ENCODE measurements at places on chromosomes 2 and 18.
A peak's percentile ranks its signal among the peaks of the same experiment; 100 is the strongest.

GRCh38 chr18:73043211-73043610, 175.4 kb upstream of the NETO1 start:
- DNase-seq = no peak

DNA sequence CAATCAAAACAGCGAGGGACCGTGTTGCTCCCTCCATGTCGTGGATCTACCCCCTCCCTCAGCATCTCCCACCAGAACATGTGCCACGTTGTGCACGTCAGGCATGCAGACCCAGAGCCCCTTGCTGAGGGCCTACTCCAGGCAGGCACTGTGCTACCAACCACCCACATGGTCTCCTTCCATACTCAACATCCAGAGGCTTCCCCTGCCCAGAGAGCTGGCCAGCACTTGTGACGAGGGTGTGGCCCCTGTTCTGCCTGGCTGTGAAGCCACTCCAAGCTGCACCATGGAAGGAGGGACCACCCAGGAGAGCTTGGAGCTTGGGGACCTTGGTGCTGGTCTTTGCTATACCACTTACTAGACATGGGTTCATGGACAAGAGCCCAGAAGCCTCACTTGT, 40.5 kb downstream of the REEP1 start:
- peak; percentile 21 for DNase-seq

GRCh38 chr2:63692002-63692606, 103.3 kb downstream of the MDH1 start:
- no peak for DNase-seq

- DNase-seq = no peak
Measured at GRCh38 chr2:199433204-199433832, 24.4 kb downstream of the SATB2 start.

DNA sequence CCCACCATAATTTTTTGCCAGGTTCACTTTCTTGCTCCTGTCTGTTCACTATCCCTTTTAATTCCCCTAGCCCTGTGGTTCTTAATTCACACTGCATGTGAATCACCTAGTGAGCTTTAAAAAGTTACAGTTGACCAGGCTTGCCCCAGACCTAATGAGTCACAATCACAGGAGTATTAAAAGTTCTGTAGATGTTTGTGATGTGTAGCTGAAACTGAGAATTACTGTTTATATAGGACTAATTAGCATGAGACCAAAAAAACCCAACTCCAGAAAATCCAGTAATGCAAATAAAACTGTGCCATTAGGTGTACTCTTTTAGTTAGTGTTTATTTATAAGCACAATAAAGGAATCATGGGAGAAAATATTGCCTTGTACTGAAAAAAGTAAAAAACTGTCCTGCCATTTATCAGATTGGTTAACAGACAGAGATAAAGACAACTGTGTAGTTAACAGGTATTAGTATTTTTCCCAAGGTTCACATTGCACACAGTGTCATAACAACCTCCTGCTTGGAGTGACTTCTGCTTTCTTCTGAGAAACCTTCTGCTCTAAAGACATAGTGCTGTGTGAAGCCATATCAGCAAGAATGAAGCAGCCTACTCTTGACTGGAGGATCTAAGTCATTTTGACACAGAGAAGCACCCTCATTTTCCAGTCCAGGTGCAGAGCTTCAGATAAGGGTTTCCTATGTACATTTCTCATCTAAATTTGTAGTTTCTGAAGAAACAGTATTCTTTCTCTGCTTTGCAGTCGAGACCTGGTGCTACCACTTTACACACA, 39.0 kb downstream of the VAPA start:
- DNase-seq = no peak

GRCh38 chr2:134665727-134666506, 52.9 kb downstream of the TMEM163 start:
- DNase-seq = no peak

DNA sequence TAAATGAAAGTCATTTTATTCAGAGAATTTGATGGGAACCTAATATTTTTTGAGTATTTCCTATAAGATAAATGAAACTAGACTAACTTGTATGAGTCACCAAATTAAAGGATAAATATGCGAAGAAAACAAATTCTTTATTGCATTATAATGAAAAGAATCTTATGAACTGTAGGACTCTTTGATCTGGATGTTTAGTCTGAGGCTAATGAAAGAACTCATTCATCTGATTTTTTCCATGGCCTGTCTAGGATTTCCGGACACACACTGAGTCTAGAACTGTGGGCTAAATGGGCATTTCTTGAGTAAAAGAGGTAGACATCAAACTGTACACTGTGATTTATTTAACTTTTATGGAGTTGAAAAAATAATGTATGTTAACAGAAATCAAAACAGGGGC, 43.0 kb downstream of the ZNF519 start:
- no peak for DNase-seq

DNA sequence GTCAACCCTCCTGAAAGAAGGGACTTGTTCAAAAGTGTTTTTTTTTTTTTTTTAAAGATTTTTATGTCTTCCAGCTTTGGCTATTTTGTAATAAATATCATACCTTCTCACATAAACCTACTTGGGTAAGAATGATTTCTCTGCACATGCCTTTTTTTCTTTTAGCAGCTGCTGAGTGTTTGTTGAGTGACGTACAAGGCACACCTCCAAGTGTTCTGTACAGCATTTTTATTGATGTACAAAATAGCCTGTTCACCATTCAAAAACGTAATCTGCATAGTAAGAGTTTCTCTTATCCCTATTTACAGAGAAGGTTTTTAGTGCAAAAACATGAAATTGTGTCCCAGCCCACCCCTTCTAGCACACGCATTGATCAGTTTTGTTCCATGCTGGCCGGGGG, 77.6 kb downstream of the MEP1B start:
- no peak for DNase-seq

GRCh38 chr2:141528990-141529389, 601.8 kb downstream of the LRP1B start:
- no peak for DNase-seq

DNA sequence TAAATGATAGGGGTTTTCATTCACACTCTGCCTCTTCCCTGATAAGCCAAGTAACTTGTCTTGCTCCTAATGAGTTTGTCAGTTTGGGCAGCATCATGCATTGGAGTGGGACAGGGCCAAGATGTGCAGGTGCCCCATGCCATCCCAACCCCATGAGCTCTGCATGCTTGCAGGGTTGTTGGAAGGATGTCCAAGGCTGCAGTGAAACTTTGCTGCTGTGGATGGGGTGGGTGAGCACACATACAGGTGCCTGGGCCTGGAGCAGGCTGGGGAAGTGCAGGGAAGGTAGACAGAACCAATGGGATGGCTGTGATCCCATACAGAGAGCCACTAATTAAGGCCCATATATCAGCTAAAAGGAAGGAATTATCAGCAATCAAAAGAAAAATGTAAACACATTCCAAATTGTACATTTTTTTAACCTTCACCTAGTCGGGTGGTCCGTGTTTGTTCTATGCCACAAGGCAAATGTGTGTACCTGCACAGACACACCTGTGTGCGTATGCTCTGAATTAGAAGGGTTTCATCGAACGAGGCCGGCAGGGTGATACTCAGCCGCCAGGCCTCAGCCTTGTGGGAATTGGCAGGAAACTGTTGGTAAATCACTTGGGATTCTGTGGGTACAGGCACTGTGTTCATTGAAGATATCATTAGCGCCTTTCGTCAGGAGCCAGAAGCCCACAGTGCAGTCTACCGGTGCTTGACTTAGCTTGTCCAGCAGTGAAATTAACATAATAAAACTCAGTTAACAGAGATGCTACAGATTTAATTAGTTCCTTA, 342.9 kb downstream of the MYCN start:
- DNase-seq = no peak

GRCh38 chr2:200243441-200243840, 63.1 kb upstream of the SPATS2L start:
- DNase-seq = no peak

- no peak for DNase-seq
Measured at GRCh38 chr2:202944816-202945215, 32.7 kb downstream of the CARF start.

DNA sequence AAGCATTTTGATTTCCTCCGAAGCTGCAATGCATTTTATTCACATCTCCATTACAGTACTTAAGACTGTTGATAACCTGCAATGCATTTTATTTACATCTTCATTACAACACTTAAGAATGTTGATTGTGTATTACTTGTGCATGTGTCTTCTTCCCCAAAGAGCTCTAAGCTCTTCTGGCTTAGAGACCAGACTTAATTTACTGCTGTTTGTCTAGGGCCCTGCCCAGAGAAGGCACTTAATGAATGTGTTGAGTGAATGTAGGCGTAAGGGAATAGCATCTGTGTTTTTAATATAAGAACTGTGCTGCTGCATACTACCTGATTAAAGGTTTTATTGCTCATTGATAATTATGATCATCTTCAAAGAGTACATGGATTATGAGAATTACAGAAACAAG, 295.6 kb downstream of the ZNF385B start:
- no peak for DNase-seq

- no peak for DNase-seq
Measured at GRCh38 chr2:170381678-170382077, 203.7 kb downstream of the MYO3B start.

DNA sequence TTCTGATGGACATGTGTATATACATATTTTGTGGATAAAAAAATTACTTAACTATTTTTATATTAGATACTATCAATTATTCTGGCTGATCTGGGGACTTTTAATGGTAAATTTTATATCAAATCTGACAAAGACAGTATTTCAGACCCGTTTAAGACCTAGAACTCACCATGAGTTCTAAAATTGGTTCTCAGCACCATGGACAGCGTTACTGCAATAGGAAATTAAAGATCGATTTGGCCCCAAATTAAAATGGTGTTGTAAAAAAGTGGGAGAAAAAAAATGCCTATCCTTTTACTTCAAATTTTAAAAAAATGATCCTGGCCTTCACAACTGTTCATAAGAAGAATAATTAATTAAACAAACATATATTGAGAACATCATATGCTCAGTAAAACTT, 919 bp upstream of the SCN2A start:
- DNase-seq = no peak

- DNase-seq = peak; percentile 78
Measured at GRCh38 chr2:130824492-130825061, 12.1 kb upstream of the ARHGEF4 start.

DNA sequence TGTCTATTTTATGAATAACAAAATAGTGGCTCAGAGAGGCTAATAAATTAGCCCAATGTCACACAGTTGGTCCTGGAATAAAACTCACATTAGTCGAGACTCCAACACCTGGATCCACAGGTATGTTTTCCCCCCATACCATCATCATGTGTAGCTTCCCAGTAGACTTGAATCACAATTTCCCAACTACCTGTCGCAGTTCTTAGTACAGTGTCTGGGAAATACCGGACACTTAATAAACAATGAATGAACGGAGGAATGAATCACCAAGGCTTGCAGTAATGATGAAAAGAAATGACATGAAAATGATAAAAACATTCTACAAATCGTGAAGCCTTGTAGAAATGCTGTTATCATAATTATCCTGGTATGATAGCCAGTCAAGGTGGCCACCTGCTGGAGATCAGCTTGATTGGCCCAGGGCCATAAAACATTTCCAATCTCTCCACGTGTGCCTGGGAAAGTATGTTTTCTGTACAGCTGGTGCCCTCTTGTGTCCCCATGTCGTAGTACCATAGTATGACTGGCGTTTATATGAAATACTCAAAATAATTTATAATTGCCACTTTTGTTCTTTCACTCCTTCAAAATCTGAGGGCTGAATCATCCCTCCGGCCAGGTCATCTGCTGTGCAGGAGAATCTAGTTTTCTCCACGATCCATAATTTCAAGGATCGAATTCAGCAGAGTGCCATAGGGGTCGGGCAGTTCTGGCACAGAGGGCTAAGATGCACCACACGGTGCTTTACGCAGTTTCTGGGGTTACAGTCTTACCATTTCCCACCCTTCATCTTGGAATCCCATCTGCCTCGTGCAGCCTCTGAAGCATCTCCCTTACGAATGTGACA, 95.4 kb downstream of the LAMA1 start:
- no peak for DNase-seq

- no peak for DNase-seq
Measured at GRCh38 chr2:73503992-73504570, 118.4 kb downstream of the ALMS1 start.

GRCh38 chr2:120729406-120730399, 6.0 kb upstream of the GLI2 start:
- no peak for DNase-seq

GRCh38 chr2:126657636-126658318, 1.8 kb downstream of the GYPC start:
- DNase-seq = peak; percentile 85

GRCh38 chr18:32096946-32097345, 5.3 kb downstream of the RNF138 start:
- no peak for DNase-seq

DNA sequence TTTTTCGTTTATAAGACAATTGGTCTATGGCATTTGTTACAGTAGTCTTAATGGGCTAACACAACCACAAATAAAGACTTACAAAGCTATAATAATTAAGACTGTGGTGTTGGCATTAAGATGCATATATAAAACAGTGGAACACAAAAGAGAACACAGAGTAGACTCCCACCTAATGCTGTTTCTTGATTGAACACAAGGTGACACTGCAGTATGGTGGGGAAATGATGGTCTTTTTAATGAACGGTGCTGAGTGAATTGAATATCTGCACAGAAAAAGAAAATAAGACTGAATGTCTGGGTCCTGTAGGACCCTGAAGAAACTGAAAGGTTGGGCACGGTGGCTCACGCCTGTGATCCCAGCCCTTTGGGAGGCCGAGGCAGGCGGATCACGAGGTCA, 1136.6 kb upstream of the NXPH2 start:
- DNase-seq = no peak

DNA sequence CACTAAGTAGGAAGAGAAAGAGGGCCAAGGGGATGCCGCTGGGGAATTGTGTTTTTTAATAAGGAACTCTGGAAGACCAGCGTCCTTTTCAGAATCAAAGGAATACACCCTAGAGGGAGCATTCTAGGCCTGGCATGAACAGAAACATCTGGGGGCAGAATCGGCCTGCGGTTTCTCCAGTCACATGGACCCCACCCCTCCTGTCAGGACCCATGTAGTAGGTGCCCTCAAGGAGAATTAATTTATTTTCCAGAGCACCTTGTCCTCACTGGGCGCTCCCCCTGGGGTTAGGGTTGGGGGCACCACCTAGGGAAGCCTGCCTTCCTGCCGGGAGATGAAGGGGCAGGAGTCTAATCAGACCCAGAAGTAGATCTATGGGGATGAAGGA, 44.2 kb downstream of the TMEM37 start:
- DNase-seq = no peak

- no peak for DNase-seq
Measured at GRCh38 chr2:134512734-134513464, 205.9 kb downstream of the TMEM163 start.

DNA sequence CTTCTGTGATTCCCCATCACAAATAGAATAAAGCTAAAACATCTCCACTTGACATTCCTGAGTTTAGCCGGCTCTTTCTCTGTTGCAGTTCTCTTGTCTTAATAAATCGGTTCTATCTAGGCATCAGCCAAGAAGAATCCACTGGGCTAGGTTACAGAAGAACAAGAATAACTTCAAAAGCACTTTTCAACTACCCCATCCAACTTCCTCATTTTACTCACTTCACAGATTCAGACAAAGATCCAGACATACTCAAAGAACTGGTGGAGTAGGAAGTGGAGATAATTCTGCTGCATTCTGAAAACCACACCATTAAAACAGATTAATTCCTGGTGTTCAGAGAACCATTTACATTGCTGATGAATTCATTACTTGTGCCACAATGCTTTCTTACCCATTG, 9.6 kb upstream of the ALPK2 start:
- DNase-seq = no peak

GRCh38 chr2:96550787-96551604, 14.4 kb downstream of the ARID5A start:
- DNase-seq = peak; percentile 55

- no peak for DNase-seq
Measured at GRCh38 chr2:30645081-30645744, 162.0 kb downstream of the CAPN13 start.
